ENCODE measurements at places on chromosomes 13 and 19. TPM values are rescaled to one million over a fixed set of nuclear protein-coding genes. Genes with fewer than 3 reads are reported as not detected.

- DNase-seq = no peak
Observed at GRCh38 chr13:102045731-102046130, 356.1 kb downstream of the FGF14 start.

DNA sequence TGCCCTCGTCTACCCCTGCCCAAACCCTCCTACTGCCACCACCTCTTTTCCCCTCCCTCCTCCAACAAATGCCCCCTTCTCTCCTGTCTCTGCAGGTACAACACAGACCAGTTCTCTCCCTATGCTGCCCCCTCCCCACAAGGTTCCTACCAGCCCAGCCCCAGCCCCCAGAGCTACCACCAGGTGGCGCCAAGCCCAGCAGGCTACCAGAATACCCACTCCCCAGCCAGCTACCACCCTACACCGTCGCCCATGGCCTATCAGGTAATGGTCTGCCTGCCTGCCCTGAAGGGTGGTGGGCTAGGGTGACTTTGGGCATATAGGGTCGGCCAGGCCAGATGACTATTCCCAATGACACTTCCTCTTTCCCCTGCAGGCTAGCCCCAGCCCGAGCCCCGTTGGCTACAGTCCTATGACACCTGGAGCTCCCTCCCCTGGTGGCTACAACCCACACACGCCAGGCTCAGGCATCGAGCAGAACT lies 6.5 kb upstream of the TIMM50 start:
- no peak for DNase-seq

DNA sequence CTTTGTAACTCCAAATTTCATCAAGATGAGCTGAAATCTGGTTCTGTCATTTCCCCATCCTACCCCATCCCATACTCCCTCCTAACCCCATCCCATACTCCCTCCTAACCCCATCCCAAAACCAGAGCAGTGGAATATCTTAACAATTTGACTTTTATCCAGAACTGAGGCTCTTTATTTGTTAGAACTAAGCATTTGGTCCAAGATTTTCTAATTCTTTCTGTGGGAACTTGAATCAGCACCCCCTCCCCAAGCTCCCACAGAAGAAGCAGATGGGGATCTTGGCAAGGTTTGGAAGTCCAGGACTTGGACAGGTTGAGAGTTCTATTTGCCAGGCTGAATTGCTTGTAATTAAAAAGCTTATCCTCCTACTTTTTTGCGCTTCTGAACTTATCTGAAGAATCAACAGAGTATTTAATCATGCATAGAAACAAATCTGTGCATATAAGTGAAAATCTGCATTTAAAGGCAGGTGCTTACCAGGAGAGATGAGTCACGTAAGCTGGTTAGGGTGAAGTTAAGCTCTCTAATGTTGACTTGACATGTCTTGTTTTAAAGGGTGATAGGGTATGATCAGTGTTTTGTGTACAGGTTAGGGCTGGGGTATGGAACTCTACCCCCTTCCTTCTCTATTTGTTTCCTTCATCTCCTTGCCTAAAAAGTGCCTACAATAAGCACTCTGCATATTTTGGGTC lies 111.1 kb downstream of the COG6 start:
- no peak for DNase-seq

GRCh38 chr13:28485551-28485950 lies 9.4 kb downstream of the FLT1 start:
- no peak for DNase-seq

DNA sequence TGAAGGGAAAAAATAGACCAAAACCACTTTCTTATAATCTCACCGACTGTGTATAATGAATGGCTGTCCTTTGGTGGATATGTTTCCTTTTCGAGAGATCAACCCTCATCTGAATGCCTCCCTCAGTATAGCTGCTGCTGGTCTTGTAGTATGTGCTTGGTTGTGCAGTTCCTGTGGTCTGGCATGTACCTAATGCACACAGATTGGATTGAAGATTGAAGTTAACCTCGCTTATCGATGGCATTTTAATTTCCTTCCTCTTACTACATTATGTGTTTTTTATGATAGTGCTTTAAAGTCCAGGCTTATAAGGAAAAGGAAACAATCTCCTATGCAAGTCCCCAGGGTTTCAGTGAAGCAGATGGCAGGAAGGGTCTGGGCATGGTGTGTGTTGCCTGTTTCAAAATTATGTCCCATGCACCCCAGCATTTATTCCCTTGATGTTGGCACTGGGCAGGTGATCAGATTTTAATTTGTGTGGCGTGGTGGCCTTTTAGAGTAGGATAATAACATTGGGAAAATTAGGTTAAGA lies 334.1 kb downstream of the SHISA2 start:
- no peak for DNase-seq

- DNase-seq = no peak
Observed at GRCh38 chr13:21537105-21537504, 66.9 kb downstream of the MICU2 start.

- no peak for DNase-seq
Observed at GRCh38 chr13:106911020-106911419, 343.1 kb upstream of the ARGLU1 start.

- DNase-seq = no peak
Observed at GRCh38 chr13:67776151-67776550, 546.0 kb upstream of the PCDH9 start.

DNA sequence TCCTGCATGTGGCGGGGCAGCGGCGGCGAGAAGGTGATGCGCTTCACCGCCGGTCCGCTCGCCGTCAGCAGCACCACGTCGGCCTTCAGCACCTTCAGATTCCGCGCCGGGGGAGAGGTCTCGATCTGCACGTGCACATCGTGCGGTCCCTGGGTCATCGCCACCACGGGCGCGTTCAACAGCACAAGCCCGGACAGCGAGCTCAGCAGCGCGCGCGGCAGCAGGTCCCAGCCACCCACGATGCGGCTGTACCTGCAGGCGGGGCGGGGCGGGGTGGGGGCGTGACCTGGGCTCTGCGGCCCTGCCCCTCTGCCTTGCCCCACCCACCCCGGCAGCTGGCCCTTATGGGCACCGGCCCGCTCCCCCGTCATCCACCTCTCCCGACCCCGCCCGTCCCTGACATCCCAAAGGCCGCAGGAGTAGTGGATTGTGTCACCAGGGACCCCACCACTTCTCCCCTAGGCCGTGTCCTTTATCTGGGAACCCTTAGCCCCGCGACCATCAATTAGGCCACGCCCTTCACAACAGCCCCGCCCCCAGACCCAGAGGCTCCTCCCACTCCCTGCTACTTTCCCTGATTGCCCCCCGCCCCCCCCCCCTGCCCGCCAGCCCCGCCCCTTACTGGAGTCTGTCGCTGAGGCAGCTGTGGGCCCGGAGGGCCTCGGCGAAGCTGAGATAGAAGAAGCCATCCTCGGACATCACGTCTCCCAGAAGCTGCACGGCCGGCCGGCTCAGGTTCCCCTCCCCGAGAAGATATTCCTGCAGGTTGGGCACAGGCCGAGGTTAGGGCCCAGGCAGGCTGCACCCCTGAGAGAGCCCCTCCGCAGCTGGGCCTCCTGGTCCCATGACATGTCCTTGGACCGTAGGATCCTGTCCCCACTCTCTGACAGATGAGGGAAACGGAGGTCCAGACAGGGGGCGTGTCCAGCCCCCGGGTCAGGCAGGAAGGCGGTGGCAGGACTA lies 6.1 kb downstream of the IL4I1 start:
- no peak for DNase-seq

- DNase-seq = peak; percentile 57
Observed at GRCh38 chr19:49570997-49571676, 9.2 kb downstream of the NOSIP start.

The ANKRD10 gene
- 40.9 TPM for total RNA-seq

The ZIK1 gene
- total RNA-seq = 7.8 TPM

The MAB21L1 gene
- total RNA-seq = 1.2 TPM

The SBNO2 gene
- total RNA-seq = 8.6 TPM

The CLEC17A gene
- not detected for total RNA-seq

Measured in H4 (cell line).